ENCODE measurements at places on chromosomes 7 and 10.

DNA sequence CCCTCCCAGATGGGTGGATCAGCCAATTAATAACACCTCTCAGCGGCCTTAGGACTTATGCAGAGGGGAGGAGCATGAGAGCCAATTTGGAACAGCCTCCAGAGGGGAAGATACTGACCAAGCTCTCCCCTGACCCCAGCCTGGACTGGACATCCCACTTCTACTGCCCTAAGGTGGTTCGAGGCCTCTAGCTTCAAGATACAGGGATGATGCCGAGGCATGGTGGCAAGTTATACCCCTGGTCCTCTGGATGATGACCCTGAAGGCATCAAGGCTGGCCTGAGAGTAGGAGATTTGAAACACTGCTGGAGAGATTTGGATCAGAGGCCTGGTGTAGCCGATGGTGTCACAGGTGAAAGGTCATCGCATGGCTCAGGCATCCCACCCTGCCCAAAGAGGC, 3.2 kb downstream of the CDH23 start:
- DNase-seq: no peak

- DNase-seq: no peak
These were observed 63.6 kb downstream of the ZRANB1 start for GRCh38 chr10:125005312-125006187.

- DNase-seq: no peak
These were observed 578.1 kb upstream of the FZD8 start for GRCh38 chr10:36220151-36220550.

- DNase-seq: peak; percentile 14
These were observed 68.3 kb upstream of the LYZL2 start for GRCh38 chr10:30697806-30698205.

DNA sequence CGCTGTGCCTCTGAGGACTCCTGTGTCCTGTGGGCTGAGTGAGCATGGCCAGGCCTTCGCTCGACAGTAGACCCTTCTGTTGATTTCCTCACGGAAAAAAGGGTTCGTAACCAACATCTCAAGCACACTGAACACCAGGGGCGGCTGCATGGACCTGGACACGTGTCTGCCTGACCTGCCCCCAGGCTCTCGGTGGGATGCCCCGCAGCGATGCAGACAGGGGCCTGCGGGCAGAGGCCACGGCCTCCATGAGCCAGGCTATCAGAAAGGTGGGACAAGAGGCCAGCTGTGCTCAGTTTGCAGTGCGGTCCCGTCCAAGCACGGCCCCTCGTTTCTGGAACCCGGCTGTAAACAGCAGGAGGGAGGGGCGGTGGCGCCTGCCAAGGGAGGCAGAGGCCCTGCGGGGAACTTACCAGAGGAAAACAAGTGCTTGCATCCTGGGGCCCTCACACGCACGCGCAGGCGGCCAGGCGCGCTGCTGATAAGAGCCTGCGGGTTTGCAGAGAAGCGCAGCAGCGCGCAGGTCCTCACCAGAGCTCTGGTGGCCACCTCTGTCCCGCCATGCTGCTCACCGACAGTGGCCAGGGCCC, 10.6 kb downstream of the GPR146 start:
- DNase-seq: no peak

- DNase-seq: peak; percentile 73
These were observed 11.2 kb upstream of the ZNF485 start for GRCh38 chr10:43594944-43595589.

DNA sequence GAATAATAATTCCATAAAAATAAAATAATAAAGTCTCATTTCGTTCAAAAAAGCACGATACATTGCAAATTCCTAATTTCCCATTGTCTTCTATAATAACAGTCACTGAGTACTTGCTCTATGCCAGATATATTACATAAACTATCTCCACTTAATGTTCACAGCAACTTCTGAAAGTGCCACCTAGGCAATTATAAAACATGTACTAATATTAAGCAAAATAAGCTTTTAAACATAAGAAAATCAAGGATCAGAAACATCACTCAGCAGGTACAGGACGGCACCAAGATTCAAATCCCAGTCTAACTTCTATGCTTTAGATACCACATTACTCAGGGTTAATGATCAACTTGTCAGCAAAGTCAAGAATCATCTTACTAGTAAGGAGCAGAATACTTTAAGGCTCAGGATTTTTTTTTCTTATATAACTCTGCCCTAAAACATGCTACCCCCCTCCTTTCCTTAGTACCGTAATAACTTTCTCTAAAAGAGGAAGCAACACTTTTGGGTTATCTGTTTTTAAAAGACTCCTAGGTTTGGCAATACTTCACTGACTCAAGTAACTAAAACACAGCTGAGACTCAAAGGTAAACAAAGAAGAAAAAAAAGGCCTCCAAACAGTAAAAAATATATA, 51.3 kb downstream of the USP6NL start:
- peak; percentile 75 for DNase-seq

DNA sequence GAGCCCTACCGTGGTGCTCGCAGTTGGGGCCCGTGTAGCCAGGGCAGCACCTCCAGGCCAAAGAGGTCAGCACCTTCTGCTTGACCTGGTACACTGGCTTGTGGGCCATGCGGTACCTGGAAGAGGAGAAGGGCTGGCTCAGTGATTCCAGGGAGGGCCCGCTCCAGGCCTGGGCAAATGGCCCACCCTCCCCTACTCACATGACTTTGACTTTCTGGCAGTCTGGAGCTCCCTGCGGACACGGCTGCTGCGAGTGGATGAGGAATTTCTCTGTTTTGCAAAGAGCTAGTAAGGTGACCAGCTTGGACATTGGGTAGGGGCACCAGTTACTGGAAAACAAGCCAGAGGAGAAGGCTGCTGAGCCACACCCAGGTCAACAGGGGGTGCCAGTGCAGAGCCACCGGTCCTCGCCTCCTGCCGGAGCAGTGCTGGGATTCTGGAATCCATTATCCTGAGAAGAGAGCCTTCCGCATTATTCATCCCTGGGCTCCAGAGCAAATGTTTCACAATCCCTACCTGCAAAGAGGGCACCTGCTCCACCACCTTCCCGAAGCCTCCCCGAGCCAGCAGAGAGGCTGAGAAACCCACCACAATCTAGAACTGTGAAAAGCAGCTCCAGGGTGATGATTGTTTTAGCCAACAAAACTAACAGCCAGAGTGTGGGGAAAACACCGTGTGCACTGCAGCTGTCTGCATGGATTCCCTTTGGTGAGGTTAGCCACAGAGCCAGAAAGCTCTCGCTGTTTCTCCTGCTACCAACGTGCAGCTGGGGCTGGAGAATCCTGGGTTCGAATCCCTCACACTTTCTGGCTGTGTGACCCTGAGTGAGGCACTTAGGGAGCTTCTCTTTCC, 11.8 kb downstream of the MMRN2 start:
- DNase-seq: no peak

DNA sequence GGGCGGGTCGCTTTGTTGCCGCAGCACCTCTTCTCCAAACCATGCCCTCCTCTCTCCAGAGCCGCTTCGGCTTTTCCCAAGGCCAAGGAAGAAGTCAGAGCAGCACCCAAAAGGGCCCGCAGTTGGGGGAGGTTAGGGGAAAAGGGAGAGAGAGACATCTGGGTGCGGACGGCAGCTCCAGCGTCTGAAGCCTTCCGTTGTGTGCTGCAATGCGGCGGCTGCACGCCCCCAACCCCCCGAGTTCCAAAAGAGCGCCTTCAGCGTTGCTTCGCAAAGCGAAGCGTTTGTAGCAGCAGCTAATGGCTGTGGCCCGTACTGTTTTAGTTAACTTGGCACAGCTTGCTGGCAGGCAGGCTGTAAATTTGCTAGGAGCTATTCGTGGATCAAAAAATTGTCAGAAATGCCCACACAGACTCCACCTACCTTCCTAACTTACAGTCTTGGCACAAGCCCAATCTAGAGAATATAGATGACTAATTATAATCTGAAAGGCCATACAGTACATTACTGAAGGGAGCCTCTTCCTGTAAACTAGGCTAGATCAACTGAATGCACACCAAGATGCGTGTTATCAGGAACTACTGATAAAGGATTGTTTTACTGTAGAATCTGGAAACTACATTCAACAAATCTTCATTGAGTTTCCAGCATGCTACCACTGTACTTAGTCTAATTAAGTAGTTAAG, 1.1 kb upstream of the KBTBD2 start:
- DNase-seq: peak; percentile 44

DNA sequence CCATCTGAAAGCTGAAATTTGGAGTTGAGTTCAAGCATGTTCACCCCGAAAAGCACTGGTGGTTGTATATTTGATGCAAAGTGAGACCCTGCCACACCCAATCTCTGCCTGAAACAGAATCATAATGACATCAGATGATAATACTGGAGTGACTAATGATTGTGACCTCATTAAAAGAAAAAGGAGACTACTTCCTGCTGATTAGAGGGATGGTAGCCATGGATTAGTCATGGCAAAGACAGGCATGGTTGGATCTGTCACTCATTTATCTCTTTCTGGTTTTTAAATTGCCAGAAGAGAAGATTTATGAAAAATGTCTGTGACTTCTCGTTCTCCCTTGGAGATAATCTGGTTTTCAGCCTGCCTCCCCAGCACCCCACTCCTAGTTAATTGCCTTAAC, 101.2 kb downstream of the BAMBI start:
- no peak for DNase-seq

DNA sequence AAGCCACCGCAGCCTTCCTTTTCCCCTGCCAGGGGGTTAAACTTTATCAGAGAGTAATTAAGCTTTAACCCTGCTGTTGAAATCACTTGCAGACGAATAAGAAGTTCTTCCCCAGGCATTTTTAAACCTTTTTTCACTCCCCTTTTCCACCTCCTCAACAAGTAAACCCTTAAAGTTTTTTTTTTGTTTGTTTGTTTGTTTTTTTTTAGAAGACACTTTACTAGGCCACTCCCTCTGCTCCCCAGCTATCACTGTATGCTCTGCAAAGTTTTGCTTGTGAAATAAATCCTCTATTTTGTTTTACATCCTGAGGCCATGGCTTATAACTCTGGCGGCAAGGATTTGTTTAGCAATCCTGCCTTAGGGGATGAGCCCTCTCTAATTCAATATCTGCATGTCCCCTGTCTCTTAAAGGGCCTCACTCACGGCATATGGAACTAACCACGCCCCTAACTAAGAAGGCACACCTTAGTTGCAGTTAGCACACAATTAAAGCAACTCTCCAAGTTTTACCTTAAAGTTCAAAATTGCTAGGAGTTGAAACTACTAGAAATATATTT, 1354.7 kb upstream of the LRRTM3 start:
- no peak for DNase-seq

- DNase-seq: no peak
These were observed 20.3 kb downstream of the NCAPG2 start for GRCh38 chr7:158684329-158684728.

DNA sequence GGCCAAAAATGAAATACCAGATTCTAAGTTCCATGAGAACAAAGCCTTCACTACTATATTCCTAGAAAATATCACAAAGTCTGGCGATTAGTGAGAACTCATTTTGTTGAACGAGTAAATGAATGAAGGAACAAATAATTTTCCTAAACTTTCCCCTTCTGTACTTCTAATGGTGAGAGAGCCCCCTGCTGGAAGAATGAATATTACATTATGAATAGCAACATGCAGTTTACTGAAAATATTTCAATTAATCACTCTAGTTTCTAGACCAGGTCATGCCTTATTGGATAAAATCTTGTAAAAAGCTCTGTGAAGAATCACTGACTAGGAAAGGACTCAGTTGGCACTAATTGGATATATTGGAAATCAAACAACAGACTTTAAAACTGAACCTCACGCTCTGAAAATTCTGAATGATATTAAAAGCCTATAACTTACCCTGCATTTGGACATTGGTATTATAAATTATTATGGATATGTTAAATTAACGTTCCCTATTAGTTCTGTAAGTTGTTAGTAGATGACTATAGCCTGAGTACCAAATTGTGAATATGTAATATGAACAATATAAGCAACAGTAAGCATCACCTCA, 32.4 kb upstream of the MTPN start:
- DNase-seq: peak; percentile 73

GRCh38 chr10:2978111-2978510, 89.2 kb upstream of the PFKP start:
- peak; percentile 48 for DNase-seq

- peak; percentile 80 for DNase-seq
These were observed 58.7 kb downstream of the INPP5F start for GRCh38 chr10:119784340-119785067.

- peak; percentile 48 for DNase-seq
These were observed 21.8 kb downstream of the CFAP69 start for GRCh38 chr7:90266808-90267207.

DNA sequence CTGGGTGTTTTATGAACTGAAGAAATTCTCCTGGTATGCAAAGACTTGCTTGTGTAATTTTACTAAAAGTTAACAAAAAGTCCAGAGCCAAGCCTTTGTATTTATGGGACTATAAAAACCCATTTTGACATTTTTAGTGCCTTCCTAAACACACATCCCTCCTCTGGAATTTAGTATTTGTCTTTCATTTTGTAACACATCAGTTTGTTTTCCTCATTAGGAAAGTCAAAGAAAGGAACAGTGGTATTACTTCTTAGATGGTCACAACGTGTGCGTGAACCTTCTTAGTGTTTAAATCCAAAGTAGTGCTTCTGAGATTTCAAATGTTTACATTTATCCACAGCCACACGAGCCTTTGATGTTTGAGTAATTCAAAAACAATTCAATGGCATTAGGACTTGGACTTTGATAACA, 103.2 kb upstream of the TMEM106B start:
- no peak for DNase-seq

DNA sequence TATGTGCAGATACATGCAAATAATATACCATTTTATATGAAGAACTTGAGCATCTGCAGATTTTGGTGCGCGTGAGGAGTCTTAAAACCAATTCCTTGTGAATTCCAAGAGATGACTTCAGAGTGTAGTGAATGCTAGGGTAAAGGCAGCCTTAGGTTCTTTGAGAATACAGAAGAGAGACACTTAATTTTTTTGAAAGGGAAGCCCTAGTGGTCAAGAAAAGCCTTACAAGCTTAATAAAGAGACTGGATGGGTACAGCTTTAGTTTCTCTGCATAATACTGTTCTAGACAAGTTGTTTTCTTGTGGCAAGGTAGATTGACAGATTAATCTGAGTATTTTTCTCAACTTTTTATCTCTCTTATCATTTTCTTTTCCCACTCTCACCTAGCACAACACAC, 636.5 kb downstream of the DNAJB9 start:
- no peak for DNase-seq

DNA sequence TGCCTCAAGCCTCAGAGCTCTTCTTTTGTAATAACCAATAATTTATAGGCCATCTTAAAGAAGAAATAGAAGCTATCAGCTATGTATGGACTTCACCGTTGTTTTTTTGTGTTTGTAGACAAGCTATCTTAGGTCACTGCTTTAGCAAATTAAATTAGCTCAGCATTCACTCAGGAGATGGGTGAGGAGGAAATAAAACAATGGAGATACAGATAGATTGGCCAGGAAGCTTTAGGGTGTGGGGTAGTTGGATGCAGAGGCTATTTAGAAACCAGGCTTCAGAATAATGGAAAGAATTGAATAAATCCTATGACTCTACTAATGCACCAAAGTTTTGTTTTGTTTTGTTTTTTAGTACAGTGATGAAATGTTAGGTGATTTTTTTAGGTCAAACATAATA, 66.1 kb downstream of the MDFIC start:
- DNase-seq: no peak

Data from suppressor macrophage treated with lipopolysaccharide for 1 hour (primary cell).